ENCODE measurements at places on chromosomes 16 and 17.

DNA sequence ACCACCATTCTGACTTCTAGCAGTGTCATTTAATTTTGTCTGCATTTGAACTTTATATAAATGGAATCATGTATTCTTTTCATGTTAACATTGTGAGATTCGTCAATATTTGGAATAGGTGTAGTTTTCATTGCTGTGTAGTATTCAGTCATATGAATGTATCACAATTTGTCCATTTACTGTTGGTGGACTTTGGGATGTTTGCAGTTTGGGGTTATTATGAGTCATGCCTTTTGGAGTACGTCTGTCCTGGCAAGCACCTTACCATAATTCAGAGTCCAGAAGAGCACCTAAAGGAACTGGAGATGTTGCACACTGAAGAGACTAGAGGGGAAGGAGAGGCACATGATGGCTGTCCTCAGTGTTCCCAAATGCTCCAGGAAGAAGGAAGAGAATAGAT is 3.1 kb upstream of the PHKG2 start:
- no peak for DNase-seq

DNA sequence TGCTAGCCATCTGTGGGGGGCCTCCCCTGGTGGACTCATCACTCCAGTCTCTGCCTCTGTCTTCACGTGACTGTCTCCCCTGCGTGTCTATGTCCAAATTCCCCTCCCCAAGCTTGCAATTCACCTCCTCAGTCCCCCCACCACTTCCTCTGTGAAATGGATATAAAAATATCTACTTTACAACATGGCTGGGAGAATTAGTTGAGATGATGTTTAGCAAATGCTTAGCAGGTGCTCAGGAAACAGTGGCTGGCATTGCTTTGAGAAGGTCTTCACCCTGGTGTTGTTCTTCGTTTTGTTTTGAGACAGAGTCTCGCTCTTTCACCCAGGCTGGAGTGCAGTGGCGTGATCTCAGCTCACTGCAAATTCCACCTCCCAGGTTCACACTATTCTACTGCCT is 8.3 kb upstream of the ZCCHC14 start:
- DNase-seq: no peak

- no peak for DNase-seq
Observed at GRCh38 chr16:57105184-57105583, 12.8 kb downstream of the CPNE2 start.

GRCh38 chr16:74563828-74564263 is 43.1 kb downstream of the GLG1 start:
- DNase-seq: peak; percentile 30

- no peak for DNase-seq
Observed at GRCh38 chr16:79151-80054, 1.4 kb downstream of the MPG start.

DNA sequence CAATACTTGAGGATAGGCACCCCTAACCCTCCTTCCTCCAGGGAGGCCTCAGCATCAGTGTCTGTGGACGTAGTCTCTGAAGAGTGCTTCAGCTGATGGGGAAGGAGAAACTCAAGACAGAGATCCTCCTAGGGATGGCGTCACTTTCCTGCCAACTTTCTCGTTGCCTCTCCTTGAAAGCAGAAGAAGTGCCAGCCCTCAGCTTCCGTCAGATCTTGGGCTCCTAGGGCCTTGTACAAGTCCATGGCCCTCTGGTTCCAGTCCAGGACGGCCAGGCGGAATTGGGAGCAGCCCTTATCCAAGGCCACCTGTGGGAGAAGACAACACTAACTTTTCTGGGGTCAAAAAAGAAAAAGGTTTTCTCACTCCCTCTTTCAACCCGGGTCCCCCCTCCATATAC is 1.3 kb downstream of the SAT2 start:
- DNase-seq: no peak

GRCh38 chr17:82278786-82279391 is 5.4 kb upstream of the CSNK1D start:
- DNase-seq: no peak
